ENCODE measurements at places on chromosomes 13 and 19.

GRCh38 chr13:64276232-64276631, 2860.6 kb upstream of the PCDH20 start:
- H3K4me1 ChIP-seq = no peaks in the 10 kb centered on the region
- no peaks in the 10 kb centered on the region for H3K27me3 ChIP-seq
- no peak for DNase-seq
- no peaks in the 10 kb centered on the region for H3K36me3 ChIP-seq
- no peak overlapping the region for H3K4me3 ChIP-seq

DNA sequence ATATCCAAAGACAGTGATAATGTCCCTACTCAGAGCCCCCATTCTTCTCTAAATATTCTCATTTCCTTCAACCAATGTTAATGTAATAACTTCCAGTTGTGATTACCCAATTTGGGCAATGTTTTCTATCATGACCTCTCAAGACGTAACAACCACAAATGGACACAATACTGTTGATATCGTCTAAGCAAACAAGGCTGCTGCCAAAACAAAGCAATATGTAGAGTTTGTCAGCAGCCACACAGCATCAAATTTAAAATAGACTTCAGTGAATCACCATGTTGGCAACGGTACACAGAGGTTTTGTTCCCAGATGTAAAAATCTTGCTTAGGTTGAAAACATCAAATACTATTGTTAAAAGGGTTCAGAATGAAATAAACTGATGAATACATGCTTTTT, 205.1 kb downstream of the DACH1 start:
- no peak overlapping the region for H3K27ac ChIP-seq
- no peaks in the 10 kb centered on the region for H3K4me1 ChIP-seq
- H3K36me3 ChIP-seq = no peaks in the 10 kb centered on the region
- DNase-seq = no peak

DNA sequence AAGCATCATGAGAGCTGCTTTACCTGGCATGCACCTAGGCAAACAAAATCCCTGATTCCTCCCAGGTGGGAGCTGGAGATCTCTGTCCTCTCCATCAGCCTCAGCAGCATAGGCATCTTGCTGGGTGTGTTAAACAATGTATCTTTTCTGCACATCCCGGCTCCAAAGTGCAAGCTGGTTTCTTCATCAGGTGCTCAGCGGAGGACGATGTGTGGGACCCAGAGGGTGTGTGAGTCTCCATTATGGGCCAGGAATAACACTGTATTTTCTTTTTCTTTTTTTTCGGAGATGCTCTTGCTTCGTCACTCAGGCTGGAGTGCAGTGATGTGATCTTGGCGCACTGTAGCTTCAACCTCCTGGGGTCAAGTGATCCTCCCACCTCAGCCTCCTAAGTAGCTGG, 9.9 kb downstream of the CNFN start:
- H3K4me1 ChIP-seq = no peaks in the 10 kb centered on the region
- H3K4me3 ChIP-seq = no peak overlapping the region
- no peaks in the 10 kb centered on the region for H3K27me3 ChIP-seq
- DNase-seq = no peak
- no peaks in the 10 kb centered on the region for H3K36me3 ChIP-seq

GRCh38 chr13:26996965-26997752, 174.5 kb downstream of the USP12 start:
- H3K27me3 ChIP-seq = no peaks in the 10 kb centered on the region
- no peak for DNase-seq

DNA sequence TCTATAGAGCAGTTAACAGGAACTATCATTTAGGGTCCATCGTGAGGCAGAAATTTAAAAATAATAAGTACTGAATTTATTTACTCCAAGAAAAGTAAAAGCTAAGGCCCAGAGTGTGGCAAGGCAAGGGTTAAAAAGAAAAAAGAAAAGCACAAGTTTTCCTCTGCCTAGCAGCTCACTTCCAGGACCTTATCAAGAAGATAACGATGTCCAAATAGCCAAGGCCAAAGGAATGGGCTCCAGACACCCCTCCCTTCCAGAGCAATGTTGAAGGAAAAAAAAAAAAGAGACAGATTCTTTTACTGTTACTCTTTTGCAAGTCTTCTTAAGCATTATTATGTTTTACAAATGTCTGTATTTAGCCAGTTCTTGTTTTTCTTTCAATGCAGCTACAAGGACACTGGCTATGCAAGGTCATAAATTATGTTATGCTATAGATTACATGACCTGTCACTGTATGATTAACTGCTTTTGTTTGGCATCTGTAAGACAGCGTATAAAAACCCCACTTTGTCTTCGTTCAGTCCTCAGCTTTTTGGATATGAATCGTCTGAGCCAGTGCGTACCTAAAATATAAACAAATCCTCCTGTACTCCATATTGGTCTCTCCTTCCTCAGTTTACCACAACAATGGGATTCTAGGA, 2.9 kb upstream of the ZNF700 start:
- no peaks in the 10 kb centered on the region for H3K27me3 ChIP-seq
- H3K4me1 ChIP-seq = no peaks in the 10 kb centered on the region
- H3K4me3 ChIP-seq = no peak overlapping the region
- DNase-seq = peak; percentile 53

DNA sequence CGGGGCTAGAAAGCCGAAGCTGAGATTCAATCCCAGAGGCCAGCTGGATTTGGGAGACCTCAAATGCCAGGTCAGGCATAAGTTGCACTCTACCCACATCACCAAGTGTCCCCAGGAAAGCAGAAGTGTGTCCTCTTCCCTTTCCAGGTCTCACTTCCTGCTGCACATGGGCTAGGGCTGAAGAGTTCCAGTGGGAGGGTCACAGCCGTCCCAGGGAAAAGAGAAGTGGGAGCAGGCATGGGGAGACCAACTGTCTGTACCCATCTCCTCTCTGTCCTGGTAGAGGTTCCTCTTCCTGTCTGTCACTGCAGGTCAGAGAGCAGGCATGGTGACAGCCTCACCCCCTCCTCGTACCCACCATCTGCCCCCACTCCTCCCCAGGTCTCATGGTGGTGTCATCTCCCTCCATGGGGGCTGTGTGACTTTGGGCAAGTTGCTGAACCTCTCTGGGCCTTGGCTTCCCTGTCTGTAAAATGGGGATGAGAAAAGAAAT, 14.8 kb downstream of the AXL start:
- peaks cover 2% of the 10 kb centered on the region for H3K36me3 ChIP-seq
- no peak for DNase-seq
- H3K27ac ChIP-seq = no peak overlapping the region
- H3K4me3 ChIP-seq = no peak overlapping the region

GRCh38 chr19:12664406-12665280, 1.9 kb downstream of the MAN2B1 start:
- peaks cover 3% of the 10 kb centered on the region for H3K4me1 ChIP-seq
- H3K27ac ChIP-seq = no peak overlapping the region
- H3K36me3 ChIP-seq = peaks cover 5% of the 10 kb centered on the region
- H3K27me3 ChIP-seq = no peaks in the 10 kb centered on the region
- H3K4me3 ChIP-seq = no peak overlapping the region
- peak; percentile 82 for DNase-seq

GRCh38 chr19:45767410-45767880, 1.6 kb downstream of the SIX5 start:
- peak overlapping the region; percentile 81 for H3K4me3 ChIP-seq
- peak; percentile 66 for DNase-seq
- H3K27me3 ChIP-seq = no peaks in the 10 kb centered on the region
- H3K4me1 ChIP-seq = peaks cover 8% of the 10 kb centered on the region
- H3K27ac ChIP-seq = peak overlapping the region; percentile 67

Data from mesendoderm (in vitro differentiated cells).